ENCODE measurements at places on chromosomes 6 and 20.

DNA sequence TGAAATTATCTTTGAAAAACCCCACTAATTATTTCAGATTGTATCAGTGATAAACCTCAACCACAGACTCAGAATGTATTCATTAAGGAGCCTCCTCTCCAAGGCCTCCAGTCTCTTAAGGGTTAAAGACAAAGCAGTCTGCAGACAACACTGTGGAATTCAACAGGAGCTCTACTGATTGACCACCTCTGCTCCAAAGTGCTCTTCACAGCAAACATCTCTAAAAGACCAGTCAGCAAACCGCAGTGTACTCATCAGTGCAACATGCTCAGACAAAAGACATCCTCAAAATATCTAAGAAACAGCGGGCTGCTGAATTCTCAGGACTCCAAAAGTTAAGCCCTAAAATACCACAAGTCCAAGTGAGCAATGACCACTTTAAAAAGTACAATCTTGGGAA is 42.0 kb downstream of the UQCC1 start:
- DNase-seq, result no peak

GRCh38 chr20:17314264-17314663 is 87.4 kb downstream of the PCSK2 start:
- no peak for DNase-seq

GRCh38 chr20:44489223-44489622 is 13.5 kb downstream of the TTPAL start:
- DNase-seq, result no peak

DNA sequence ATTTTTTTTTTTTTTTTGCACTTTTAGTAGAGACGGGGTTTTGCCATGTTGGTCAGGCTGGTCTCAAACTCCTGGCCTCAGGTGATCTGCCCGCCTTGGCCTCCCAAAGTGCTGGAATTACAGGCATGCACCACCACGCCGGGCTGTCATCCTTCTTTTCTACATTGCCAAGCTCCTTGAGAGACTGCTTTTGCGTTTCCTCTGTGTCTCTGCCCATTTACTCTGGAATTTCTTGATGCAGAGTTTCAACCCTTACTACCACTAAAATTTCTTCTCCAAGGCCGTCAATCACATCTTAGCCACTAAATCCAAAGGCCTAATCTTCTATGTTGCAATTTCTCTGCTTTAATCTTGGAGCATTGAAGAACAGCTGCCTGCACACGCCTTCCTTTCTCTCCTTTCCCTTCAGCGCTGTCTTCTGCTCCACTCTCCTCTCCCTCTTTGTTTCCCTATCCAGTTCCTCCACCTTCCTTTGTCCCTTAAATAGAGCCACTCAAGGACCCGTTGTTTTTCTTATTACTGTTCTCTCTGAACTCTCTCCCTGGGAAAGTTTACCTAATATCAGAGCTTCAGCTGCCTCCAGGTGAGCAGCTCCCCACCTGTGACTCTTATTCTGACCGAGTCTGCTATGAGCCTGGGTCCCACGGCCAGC is 98.8 kb downstream of the SLC35B3 start:
- no peak for DNase-seq

DNA sequence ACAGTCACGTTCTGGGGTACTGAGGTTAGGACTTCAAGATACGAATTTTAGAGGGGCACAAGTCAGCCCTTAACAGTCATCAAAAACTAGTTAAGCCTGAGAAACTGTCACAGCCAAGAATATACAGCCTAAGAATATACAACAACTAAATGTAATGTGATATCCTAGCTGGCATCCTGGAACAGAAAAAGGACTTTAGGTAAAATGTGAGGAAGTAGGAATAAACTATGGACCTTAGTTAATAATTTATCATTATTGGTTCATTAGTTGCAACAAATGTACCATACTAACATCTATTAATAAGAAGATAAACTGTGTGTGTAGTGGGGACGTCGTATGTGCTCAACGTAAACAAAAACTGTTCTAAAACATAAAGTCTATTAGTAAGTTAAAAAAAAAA is 1.1 kb downstream of the PNISR start:
- DNase-seq, result no peak

GRCh38 chr20:40991181-40991889 is 37.3 kb upstream of the TOP1 start:
- peak; percentile 73 for DNase-seq

DNA sequence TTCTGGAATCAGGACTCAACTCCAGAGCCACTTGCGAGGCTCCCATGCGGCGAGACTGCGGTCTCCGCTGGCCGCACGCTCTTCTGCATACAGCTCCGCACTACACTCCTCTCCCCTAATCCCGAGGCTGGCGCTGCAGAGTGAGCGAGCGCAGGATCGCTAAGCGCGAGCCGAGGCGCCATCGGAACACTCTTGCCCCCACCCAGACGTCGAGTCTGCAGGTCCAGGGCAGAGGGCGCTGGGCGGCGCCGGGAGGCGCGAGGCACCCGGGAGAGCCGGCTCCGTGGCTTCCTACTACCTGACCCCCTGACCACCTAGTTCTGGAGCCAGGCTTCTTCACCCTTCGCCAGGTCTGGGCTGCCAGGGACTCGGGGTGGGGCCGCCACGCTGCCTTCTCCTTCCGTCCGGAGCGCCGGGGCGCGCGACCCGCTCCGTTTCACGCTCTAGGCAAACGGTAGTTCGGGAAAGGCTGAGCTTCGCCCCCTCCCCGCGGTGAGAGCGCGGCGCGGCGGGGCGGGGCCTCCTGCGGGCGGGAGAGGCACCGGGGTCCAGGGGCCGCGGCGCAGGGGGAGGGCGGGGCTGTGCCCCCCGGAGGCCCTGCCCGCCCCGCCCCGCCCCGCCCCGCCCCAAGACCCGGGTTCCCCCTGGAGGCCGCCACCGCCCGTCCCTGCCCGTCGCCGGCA is 5.4 kb upstream of the TUBB2A start:
- no peak for DNase-seq

- no peak for DNase-seq
Measured at GRCh38 chr6:36677059-36677749, 1.3 kb upstream of the CDKN1A start.

DNA sequence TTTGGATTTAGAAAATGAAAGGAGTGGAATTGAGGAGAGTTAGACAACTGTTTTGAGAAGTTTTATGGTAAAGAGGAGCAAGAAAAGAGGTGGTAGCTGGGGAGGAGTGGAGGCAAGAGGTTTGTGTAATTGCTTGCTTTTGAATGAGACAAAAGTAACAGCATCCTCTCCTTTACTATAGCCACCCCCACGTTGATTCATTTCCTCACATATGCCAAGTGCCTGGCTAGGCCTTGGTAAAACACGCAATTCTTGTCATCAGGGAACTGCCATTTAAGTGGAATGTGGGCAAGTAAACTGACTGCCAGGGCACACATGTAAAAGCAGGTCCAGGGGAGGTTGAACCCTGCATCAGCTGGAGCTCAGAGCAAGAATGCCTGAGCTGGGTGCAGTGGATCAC is 4.1 kb downstream of the MTRES1 start:
- no peak for DNase-seq

- no peak for DNase-seq
Measured at GRCh38 chr6:132527791-132528190, 10.3 kb upstream of the TAAR9 start.

GRCh38 chr6:53837865-53838769 is 43.3 kb downstream of the LRRC1 start:
- no peak for DNase-seq

- no peak for DNase-seq
Measured at GRCh38 chr6:167778497-167779128, 48.1 kb upstream of the AFDN start.

DNA sequence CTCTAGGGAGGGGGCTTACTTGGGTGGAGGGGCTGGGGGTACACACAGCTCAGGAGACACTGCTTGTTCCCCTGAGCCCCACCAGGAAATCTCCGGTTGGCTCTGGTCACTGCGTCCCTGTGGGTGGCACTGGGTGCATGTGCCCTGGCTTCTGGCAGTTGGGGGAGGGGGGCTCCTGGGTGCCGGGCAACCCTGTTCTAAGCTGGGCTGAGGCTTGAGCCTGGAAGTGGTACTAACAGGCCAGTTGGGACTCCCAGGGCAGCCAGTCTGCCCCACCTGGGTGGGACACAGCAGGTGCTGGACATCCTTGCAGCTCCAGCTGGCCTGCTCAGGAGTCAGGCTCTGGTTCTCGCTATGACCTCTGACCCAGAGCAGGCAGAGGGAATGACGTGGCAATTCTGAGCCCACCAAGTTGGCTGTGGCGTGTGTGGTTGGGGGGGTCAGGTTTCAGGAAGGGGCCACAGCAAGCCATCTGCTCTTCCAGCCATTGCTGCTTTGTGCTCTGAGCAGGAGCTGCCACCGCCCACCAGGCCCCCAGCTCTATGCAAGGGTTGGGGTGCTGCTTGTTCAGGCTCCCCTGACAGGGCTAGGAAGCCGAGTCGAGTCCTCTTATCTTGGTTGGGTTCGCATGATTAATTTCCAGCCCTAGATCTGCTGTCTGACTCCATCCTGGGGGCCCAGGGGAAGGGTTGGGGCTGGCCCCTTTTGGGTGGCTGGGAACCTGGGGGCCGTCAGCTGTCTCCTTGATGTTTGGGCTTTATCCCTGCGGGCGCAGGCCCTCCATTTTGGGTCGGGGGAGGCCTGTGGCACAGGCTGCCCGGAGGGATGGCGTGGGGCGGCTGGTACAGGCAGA is 590 bp downstream of the C20orf204 start:
- no peak for DNase-seq

DNA sequence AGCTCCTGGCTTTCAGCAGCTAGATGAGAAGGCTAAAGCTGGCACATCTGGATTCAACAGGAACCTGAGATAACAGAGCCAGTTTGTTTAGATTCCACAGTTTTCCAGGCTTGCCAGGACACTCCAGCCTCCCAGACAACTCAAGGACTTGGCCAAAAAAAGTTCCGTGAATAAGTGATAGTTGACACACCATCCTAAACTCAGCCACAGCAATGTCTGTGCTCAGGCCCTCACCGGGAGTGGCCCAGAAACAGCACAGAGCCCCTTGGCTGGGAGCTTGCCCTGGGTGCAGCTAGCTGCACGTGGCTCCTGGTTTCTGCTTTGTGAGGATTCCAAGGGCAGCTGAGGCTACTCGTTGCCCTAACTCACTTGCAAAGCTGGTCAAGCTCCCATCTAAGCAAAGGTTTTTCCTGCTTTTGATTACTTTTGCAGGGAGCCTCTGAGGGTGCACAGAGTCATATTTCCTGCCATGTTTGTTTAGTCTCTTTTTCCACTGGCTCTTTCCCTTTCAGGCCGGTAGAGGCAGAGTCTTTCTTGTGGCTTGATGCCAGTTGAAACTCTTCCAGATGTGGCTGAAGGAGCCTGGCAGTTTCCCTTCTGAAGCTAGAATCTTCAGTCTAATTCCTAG is 118.3 kb upstream of the ECI2 start:
- DNase-seq, result no peak

- DNase-seq, result no peak
Measured at GRCh38 chr6:72374172-72374571, 247.7 kb upstream of the KCNQ5 start.

- no peak for DNase-seq
Measured at GRCh38 chr6:21798468-21798867, 204.9 kb downstream of the SOX4 start.

DNA sequence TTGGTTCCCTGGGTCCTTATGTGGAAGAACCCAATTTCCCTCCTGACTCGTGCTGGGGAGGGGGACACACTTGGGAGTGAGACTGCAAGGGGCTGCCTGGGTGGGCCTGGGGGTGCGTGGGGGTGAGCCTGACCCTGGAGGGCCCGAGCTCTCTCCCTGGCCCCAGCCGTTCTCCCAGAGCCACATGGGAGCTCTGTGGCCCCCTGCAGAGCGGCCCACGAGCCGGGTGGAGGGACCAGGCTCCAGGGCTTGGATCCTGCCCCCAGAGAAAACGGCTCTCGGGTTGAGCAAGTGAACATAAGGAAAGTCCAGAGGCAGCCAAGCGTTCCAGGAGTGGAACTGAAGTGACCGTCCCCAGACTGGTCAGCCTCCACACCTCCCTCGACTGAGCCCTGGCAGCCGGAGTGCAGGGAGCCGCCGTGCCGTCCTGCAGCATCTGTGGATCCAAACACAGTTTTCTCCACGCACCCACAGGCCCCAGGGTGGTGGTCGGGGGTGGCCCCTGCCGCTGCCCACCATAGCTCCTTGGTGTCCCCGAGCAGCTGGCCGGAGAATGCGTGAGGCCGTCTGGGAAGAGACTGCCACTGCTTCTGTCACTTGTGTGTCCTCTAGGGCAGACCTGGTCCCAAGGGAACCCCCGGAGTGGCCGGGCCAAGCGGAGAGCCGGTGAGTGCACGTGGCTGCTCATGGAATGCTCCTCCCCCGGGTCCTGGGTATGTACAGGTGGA is 10.6 kb downstream of the COL9A3 start:
- DNase-seq, result no peak

DNA sequence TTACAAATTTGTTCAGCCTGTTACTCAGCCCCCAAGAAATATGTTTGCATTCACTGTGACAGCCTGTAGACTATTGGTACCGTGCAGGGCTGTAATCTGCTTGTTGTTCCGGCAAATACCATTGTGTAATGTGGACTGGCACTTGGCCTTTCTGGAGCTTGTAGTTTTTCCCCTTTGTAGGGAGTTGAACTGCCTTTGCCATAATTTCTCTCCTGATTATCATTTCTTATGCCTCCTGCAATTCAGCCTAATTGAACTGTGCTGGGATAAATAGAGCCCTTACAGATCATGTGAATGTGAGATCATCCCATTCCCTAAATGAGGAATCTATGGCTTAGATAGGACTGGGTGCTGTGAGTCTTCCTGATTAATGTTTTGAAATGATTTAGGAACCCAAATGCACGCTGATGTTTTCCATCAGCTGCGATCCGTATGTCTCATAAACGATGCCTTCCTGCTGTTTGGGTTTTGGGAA is 185.1 kb downstream of the JARID2 start:
- no peak for DNase-seq

GRCh38 chr6:116572162-116572561 is 858 bp downstream of the RWDD1 start:
- DNase-seq, result no peak

- no peak for DNase-seq
Measured at GRCh38 chr6:156189714-156190113, 587.5 kb upstream of the ARID1B start.

GRCh38 chr6:149306967-149307366 is 10.5 kb upstream of the TAB2 start:
- DNase-seq, result no peak

- no peak for DNase-seq
Measured at GRCh38 chr20:60690771-60691170, 561.3 kb upstream of the CDH4 start.

DNA sequence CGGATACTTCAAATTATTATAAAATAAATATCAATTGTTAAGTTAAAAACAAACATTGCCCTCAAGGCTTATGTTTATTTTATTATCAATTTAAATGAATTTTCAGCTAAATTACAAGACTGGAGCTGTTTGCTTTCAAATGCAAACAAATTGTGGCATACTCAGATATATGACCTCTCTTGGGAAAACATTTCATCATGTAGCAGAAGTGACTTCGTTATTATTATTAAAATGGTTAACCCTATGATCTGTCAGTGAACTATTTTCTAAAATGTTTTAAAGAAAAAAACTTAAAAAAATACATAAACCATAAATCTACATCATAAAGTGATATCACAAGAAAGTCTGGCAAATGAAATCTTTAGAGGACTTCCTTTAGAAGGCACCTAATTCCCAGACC is 72.5 kb downstream of the MAN1A1 start:
- no peak for DNase-seq

GRCh38 chr6:31826793-31827285 is 699 bp upstream of the HSPA1B start:
- DNase-seq, result no peak
